GM23248 (cell line): ENCODE measurements at places on chromosomes 2 and 18. TPM values are rescaled to one million over a fixed set of nuclear protein-coding genes. Genes with fewer than 3 reads are reported as not detected.

GRCh38 chr2:33241072-33241471 lies 235.4 kb upstream of the RASGRP3 start:
- DNase-seq: no peak

SLC16A14 gene
- not detected in 2 replicates for total RNA-seq

NEB gene
- total RNA-seq: 1.3 and 1.5 TPM in 2 replicates

CPSF3 gene
- total RNA-seq: 34.0 and 39.6 TPM in 2 replicates

NXPH2 gene
- not detected in 2 replicates for total RNA-seq

DNA sequence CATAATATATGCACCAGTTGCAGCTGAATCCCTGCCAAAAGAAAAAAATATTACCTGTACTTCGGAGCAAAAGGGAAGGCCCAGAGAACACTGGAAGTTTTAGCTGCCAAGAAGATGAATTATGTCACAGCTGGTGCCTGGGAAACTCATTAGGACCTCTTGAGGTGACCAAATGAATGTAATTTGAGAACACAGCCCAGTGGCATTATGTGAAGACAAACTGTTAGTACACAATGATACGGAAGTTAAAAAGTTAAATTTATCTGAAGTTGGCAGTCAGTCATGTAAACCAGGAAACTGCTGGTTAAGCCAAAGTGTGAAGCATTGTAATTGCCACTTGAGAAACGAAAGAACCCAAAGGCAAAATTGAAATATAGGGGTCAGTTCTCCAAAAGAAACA lies 80.7 kb downstream of the EML4 start:
- DNase-seq: no peak

DUSP28 gene
- 1.5 and 3.2 TPM in 2 replicates for total RNA-seq

IL1R1 gene
- total RNA-seq: 87.9 and 93.5 TPM in 2 replicates

DNA sequence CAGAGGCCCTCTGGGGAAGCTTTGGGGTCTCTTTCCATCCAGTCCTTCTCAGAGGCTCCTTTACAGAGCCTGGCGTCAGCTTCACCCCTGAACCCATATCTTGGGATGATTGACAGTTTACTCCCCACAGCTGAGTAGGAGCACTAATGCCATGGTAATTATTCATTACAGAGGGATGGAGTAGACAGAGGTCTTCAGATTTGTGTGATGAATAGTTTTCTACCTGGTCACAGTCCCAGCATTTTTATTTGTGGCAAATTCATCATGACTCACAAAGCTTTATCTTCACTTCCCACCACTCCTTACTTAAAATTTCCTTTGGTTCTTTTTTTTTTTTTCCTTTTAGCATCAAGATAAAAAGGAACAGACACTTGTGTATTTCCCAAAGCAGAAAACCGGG lies 104.2 kb downstream of the CCDC85A start:
- DNase-seq: peak; percentile 61

GRCh38 chr2:203804070-203804469 lies 63.5 kb upstream of the CTLA4 start:
- peak; percentile 99 for DNase-seq

ASXL3 gene
- not detected in 2 replicates for total RNA-seq

GRCh38 chr2:207724113-207724512 lies 12.7 kb downstream of the CCNYL1 start:
- DNase-seq: no peak

HAAO gene
- not detected in 2 replicates for total RNA-seq

CD8B2 gene
- total RNA-seq: not detected in 2 replicates

DNA sequence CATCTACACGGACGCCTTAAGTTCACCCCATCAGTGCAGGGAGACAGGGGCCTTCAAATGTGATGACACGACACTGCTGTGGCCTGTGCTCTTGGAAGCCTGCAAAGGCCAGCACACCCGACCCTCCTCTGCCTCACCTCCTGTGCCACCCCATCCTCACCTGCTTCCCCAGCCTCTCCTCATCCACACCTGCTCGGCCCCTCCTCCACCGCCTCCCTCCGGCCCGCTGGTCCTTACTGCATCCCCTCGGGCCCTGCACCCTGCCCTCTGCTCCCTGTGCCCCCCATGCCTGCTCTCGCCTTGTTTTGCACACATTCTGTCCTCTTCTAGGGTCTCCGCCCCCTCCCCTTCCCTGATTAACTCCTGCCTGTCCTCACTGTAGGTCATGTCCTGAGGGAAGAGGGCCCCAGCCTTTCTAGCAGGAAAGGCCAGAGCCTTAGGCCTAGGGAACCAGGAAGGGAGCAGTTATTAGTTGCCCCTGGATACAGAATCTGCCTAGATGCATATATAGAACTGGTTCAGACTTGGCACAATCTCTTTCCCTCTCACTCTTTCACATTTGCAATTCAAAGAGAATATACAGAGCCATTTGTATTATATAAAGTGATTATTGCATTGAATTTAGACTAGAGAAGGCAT lies 39.4 kb downstream of the TRAPPC12 start:
- DNase-seq: no peak

- no peak for DNase-seq
Measured at GRCh38 chr2:219525533-219526232, 11.4 kb downstream of the ASIC4 start.
